ENCODE measurements at places on chromosomes 2 and 18. TPM values are rescaled to one million over a fixed set of nuclear protein-coding genes. Genes with fewer than 3 reads are reported as not detected.

Gene CABYR
- 1.7 TPM for total RNA-seq

Gene FBXO41
- total RNA-seq = 4.2 TPM

Gene SYT4
- total RNA-seq = not detected

Gene B3GNT7
- 3.0 TPM for total RNA-seq

Gene C2orf81
- total RNA-seq = 1.4 TPM

DNA sequence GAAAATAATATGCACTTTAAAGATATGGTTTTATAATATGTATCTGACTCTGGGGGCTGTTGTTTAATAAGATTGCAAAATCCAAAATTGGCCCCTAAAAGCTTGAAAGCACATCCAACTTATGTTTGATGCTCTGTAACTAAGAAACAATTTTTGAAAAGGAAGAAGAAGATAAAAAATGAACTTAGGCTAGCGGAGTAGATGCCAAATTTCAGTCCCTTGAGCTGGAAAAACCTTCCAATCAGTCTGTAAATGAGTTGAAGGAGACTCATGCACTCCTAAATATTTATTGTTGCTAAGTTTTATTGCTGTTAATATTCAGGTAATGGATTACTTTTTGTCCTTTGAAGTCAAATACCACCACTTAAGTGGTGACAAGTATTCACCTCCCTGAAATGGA, 465.0 kb downstream of the ZEB2 start:
- ATAC-seq = no peak

DNA sequence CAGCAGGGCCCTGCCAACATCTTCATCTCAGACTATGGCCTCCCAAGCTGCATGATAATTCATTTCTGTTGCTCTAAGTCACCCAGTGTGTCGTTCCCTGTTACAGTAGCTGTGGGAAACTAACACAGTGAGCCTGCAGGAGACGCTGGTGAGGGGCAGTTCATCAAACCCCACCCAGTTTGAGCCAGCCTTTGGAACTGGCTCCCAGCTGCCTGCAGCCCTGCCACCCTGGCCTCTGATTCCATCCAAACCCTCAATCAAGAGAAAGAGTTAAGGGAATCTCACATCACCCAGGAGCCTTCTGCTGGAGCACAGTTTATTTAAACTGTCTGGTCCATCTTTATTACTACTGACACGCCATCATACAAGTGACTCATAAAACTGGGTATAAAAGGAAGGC, 64.9 kb upstream of the ZCCHC2 start:
- no peak for ATAC-seq

GRCh38 chr2:27857417-27858172, 32.6 kb downstream of the RBKS start:
- ATAC-seq = no peak

- ATAC-seq = peak; percentile 41
Observed at GRCh38 chr18:5417342-5417741, 121.8 kb upstream of the ZBTB14 start.

- no peak for ATAC-seq
Observed at GRCh38 chr2:130871843-130872740, 35.4 kb downstream of the ARHGEF4 start.

DNA sequence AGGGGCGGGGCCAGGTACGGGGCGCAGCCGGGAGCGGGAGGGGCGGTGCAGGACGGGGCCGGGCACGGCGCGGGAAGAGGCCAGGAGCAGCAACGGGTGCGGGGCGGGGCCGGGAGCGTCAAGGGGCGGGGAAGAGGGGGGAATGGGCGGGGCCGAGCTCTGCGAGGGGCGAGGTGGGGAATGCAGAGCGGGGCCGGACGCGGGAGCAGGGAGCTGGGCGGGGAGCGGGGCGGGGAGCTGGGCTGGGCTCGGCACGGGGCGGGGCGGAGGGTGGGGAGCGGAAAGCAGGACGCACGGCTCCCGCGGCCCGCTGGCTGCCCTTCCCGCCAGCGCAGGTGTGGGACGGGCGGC, at the start of gene IMPA2:
Gene IMPA2 (plus strand): TSS at position 316 of the 351 bp plus-strand sequence. CDS start 163 bp downstream, outside the sequence.
- no peak for ATAC-seq

- ATAC-seq = no peak
Observed at GRCh38 chr2:95005726-95006125, 19.8 kb upstream of the MAL start.
